ENCODE measurements at places on chromosomes 5 and 9.
A peak's percentile ranks its signal among the peaks of the same experiment; 100 is the strongest.

GRCh38 chr9:34802916-34803315 is 93.0 kb upstream of the CCL21 start:
- no peak for DNase-seq

DNA sequence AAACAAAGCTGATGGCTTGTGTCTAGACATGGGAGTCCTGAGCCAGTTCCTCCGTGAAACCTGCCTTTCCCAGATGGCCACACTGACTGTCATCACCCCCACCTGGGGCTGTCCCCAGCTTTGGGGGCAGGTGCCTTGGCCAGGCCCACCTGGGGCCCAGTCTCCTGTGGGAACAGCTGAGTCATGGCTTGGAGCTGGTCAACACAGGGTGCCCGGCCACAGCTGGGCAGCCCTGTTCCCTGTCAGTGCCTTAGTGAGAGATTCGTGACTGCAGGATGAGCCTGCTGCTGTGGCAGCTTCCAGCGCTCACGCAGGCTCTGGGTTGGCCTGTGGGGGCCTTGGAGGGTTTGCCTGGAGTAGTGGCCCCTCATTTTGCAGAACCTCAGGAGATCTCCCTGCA is 56.5 kb downstream of the COL5A1 start:
- DNase-seq, result no peak

- DNase-seq, result no peak
These were observed 213.2 kb downstream of the TRIO start for GRCh38 chr5:14356305-14356704.

DNA sequence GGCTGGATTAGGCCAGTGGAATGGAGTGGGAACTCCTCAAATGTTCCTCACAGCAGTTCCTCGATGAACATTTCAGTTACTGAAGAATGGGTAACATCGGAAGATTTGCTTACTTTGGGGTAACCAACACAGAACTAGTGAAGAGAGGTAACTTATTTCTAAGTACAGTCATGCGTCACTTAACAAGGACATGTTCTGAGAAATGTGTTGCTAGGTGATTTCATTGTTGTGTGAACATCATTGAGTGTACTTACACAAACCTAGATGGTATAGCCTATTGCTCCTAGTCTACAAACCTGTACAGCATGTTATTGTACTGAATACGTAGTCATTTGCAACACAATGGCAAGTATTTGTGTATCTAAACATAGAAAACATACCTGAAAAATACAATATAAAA is 228.3 kb downstream of the MAST4 start:
- DNase-seq, result no peak

- DNase-seq, result peak; percentile 13
These were observed at the start of gene ANKDD1B for GRCh38 chr5:75611311-75612225. Gene ANKDD1B (plus strand): TSS chr5:75611453. CDS start chr5:75611635, 182 bp downstream.

DNA sequence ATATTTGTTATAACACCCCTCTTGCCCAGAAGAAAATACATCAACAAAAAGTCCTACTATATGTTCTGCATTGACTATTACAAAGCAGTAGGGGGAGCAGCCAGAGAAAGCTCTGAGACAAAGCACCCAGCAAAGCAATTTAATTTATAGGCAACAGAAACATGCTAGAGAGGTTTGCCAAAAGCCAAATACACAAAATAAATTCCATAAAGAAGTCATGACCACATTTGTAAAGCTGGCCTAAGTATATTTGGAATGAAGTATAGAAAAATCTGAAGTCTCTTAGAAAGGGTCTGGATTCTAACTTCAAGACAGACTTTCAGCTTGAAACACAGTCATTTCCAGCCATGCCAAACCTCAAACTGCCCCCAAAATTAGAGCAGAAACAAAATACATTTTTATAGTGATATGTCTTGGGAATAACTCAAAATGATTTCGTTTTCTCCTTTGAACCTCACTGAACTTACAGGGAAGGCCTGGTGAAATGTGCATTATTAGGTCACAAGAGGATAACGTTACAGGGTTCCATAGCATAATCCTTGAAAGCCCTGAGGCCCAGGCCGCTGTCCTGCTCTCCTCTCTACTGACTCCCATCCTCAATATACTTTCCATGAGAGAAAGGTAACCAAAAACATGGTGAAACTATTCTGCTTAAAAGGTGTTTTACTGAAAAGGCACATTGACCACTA is 451.8 kb downstream of the RAB3C start:
- DNase-seq, result peak; percentile 38

DNA sequence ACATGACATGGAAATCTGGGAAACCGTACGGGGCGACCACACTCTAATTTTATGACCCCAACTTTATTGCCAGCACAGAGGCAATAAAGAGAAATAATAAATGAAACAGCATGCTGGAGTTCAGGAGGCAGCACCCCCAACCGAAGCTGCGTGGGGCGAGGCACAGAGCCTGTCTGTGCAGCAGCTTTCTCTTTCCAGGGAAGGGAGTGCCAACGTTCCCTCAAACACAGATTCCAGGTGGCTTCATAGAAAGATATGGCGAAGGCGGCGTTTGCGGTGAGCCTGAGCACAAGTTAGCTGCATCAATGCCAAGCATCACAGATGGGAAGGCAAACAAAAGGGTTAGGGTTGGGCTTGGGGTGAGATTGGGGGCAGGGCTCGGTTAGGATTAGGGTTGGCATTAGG is 114.8 kb downstream of the HSD17B3 start:
- DNase-seq, result no peak
